Activated naive CD8-positive, alpha-beta T cell treated with anti-CD3 and anti-CD28 coated beads, Interleukin-2, amount 50 U/mL, for 16 hours (primary cell): ENCODE measurements at places on chromosomes 13 and 19.

- no peak for DNase-seq
These were observed 82.1 kb downstream of the WDFY2 start for GRCh38 chr13:51666374-51666773.

DNA sequence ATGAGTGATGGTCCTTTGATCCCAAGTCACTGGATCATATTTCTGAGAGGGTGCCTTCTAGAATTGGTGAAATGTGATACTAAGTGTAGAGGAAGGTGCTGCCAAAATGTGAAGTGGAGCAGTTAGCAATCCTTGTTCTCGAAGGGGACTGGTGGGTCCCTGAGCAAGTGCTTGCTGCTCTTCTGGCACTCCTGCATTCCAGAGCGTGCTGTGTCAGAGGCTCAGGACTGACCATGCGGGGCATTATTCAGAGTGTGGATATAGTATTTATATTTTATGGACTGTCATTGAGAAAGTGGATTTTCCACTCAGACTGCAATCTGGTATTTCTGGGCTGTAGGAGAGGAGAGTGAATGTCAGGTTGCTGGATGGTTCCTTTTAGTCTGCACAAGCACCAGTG, 152.6 kb upstream of the KL start:
- DNase-seq: no peak

- DNase-seq: no peak
These were observed 1.2 kb upstream of the NKPD1 start for GRCh38 chr19:45161738-45162607.

- no peak for DNase-seq
These were observed 732 bp downstream of the SELENOV start for GRCh38 chr19:39515551-39516191.

DNA sequence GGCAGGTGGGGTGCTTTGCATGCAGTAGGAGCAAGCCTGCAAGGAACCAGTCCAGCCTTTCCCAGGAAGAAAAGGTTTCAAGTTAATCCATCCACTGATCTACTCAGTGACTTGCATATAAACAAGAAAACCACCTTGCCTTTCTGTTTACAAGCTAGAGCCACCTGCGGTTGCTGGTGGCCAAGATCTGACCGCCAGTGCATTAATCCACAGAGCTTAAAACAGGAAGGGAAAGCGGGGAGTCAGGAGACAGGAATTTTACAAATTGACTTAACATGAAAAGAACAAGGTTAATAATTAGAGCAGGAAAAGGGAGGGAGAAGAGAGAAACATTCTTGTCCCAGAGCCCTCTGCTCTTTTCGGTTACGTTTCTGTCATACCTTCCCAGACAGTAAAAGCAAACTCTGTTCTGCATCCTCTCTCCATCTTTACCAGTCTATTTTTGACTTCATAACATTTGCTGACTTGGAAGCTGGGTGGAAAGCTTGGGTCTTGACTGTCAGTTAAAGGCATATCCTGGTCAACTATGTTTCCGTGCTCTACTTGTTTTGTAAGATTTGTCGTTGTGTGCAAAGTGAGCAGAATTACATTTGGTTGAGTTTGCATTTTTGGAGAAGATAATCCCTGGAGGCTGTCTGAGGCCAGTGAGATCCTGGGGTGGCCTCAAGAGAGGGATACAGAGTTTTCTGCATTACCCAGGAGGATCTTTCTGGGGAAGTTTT, 760.6 kb downstream of the EFNB2 start:
- DNase-seq: no peak

- DNase-seq: no peak
These were observed 12.9 kb downstream of the NHLRC3 start for GRCh38 chr13:39051157-39051556.

DNA sequence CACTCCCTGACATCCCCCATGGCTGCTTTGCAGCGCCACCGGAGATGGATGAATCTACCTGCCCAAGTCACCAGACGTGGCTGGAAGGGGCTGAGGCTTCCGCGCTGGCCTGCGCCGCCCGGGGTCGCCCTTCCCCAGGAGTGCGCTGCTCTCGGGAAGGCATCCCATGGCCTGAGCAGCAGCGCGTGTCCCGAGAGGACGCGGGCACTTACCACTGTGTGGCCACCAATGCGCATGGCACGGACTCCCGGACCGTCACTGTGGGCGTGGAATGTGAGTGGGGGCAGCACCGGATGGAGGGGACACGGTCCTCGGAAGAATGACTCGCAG, 4.6 kb downstream of the ICAM5 start:
- DNase-seq: no peak

- no peak for DNase-seq
These were observed 3.2 kb downstream of the WBP4 start for GRCh38 chr13:41064493-41064892.

DNA sequence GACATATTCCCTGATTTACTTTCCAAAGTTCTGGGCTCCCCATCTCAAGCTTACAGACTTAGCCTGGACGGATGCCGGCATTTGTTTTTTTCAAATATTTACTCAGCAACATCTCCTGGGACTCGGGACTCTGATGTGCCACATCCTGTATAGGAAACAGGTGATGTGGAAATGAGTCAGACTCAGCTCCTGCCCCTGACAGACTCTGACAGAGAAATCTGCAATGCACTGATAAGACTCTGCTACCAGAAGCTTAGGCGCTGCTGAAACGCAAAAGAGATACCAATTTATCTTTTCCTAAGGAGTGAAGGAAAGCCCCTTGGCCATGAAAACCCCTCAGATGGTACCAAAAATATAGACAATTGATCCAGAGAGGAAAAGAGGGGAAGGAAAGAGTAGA, 16.2 kb downstream of the LAIR2 start:
- no peak for DNase-seq

DNA sequence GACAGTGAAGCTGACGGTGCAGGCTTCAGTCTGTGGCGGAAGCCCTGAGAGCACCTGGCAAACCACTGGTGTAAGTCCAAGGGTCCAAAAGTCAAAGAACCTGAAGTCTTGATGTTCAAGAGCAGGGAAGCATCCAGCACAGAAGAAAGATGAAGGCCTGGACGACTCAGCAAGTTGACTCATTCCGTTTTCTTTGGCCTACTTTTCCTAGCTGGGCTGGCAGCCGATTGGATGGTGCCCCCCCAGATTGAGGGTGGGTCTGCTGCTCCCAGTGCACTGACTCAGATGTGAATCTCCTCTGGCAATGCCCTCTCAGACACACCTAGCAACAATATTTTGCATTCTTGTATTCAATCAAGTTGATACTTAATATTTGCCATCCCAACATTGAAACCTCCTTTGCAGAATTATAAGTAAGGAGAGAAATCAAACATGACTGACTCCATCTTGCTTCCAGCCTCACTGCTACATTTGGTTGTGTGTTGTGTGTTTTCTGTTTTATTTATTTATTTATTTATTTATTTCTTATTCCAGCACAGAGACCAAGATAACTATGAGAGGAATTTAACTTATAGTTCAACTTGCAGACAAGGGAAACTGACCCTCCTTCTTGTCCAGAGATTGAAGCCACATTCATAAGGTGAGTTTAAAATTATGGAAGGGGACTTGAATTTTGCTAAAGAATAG, 32.8 kb downstream of the IGFL2 start:
- DNase-seq: no peak

DNA sequence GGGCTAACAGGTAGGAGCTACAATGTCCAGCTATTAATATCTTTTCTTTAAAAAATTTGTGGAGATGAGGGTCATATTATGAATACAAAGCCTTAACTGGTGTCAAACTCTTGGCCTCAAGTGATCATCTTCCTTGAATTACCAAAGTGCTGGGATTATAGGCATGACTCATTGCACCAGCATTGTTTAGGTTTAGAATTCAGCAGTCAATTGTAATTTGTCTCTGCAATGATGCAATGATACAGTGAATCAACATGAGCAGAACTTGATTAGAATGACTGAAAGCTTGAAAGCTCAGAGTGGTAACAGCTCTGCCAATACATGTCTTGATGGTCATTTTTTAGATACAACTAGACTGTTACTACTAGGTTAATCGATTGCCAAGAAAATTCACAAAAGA, 752.8 kb upstream of the MIR17HG start:
- no peak for DNase-seq

- DNase-seq: no peak
These were observed 3.1 kb upstream of the CTXN1 start for GRCh38 chr19:7928741-7929701.

GRCh38 chr13:104006625-104007075, 940.4 kb upstream of the SLC10A2 start:
- no peak for DNase-seq

DNA sequence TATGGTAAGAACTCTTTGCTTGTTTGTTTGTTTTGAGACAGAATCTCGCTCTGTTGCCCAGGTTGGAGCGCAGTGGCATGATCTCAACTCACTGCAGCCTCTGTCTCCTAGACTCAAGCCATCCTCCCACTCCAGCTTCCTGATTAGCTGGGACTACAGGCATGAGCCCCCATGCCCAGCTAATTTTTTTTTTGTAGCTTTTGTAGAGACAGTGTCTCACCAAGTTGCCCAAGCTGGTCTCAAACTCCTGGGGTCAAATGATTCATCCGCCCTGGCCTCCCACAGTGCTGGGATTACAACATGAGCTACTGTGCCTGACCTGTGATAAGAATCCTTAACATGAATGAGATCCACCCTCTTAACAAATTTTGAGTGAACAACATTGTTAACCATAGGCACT, 183.9 kb upstream of the TSHZ3 start:
- DNase-seq: no peak

DNA sequence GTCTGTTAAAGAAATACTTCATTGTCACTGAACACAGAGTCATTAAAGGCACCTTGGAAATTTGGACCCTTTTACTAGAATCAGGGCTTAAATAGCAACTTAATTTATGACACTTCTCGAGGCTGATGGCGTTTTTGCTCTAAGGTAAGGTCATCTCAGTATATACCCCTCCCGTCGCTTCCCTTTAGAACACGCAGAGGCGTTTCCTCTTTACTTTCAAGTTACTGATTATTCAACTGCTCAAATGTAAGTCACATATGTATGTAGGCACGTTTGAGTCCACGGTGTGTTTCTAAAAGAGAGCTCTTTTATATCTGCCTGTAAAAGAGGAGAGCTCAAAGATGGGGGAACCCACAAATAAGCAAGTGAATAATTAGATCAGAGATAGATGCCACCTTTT, 181.5 kb downstream of the TSHZ3 start:
- no peak for DNase-seq

DNA sequence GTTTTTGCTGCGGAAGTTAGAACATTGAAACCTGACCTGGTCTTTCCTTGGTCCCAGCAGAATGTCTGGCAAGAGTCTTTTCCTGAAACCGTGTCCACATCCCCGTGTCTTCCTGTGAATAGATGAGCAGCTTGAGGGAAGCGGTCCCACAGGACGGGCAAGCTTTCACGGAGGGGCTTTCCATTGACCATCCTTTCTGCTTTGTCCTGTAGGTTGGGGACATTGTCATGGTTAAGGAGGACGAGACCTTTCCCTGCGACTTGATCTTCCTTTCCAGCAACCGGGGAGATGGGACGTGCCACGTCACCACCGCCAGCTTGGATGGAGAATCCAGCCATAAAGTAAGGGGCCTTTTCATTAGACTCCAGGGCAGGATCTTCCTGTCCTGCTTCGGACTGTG, 126.0 kb downstream of the ATP11A start:
- DNase-seq: no peak

- no peak for DNase-seq
These were observed 2.1 kb downstream of the CSNK1G2 start for GRCh38 chr19:1942934-1943555.

DNA sequence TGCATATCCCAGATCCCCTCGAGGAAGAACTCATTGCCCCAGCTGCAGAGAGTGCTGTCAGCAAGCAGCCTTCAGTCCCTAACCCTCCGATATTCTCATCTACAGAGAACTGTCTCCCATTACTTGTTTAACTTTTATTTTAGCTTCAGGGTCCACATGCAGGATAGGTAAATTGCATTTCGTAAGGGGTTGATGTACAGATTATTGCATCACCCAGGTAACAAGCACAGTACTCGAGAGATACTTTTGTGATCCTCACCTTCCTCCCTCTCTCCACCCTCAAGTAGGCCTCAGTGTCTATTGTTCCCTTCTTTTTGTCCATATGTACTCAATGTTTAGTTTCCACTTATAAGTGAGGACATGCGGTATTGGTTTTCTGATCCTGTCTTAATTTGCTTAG, 171.5 kb upstream of the IRS2 start:
- no peak for DNase-seq

DNA sequence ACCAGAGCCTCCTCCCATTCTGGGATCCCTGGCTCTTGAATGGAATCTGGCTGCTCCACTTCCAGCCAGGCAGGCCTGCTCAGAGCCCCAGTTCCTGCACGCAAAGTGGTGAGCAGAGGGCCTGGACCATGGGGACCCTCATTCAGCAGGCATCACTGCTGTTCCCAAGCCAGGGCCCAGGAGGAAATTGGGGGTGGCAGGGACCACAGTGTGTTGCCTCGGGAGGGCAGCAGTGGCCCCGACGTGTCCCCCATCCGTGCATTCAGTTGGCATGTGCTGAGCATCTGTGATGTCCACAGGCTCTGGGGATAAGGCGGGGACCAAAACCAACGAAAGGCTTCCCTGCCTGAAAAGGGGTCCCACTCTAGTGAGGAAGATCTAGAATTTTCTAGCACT, 11.2 kb downstream of the CCDC97 start:
- DNase-seq: no peak

DNA sequence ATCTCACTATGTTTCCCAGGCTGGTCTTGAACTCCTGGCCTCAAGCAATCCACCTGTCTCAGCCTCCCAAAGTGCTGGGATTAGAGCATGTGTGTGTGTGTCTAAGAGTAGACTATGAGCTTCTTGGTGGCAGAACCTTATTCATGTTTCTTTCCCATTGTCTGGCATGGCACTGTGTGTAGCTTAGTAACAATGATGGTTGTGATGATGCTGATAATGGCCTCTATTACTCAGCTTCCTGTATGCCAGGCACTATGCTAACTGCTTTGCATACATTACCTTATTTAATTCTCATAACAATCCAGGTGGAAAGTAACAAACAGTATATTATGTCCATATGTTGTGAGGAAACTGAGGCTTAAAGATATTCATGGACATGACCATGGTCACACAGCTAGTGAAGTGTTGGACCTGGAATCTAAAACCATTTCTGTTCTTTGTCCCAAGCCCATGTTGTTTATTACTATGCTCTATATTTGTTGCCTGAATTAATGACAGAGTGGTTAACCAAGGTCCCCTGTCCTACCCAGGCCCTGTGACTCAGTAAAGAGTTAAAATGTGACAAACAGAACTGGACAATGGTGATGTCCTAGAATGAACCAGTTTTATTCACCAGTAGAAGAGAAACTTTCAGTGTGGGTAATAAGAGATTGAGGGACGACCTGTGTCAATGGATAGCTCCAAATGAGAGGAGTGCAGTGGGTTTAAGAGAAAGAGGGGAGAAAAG, 109.6 kb downstream of the KLF5 start:
- DNase-seq: no peak

- no peak for DNase-seq
These were observed 1233.2 kb downstream of the OLFM4 start for GRCh38 chr13:54261856-54262255.
